Stimulated activated CD4-positive, alpha-beta T cell treated with anti-CD3 and anti-CD28 coated beads, Interleukin-4, amount 100 ng/mL, for 4 hours (primary cell): ENCODE measurements at places on chromosomes 4 and X.

- DNase-seq: peak; percentile 22
Observed at GRCh38 chr4:153222707-153223426, 18.6 kb downstream of the TRIM2 start.

DNA sequence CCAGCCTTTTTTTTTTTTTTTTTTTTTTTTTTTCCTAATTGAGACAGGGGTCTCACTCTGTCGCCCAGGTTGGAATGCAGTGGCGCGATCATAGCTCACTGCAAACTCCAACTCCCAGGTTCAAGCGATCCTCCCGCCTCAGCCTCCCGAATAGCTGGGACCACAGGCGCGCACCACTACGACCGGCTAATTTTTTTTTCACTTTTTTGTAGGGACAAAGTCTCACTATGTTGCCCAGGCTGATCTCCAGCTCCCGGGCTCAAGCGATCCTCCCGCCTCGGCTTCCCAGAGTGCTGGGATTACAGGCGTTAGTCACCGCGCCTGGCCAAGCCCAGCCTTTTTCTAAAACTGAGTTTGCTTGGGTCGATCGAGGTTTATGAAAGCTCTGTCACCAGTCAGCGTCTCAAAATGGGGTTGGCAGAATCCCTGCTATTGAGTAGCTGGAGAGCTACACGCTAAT lies 1.3 kb upstream of the OTUD5 start:
- DNase-seq: no peak

- no peak for DNase-seq
Observed at GRCh38 chrX:149370097-149370496, 135.0 kb downstream of the IDS start.

DNA sequence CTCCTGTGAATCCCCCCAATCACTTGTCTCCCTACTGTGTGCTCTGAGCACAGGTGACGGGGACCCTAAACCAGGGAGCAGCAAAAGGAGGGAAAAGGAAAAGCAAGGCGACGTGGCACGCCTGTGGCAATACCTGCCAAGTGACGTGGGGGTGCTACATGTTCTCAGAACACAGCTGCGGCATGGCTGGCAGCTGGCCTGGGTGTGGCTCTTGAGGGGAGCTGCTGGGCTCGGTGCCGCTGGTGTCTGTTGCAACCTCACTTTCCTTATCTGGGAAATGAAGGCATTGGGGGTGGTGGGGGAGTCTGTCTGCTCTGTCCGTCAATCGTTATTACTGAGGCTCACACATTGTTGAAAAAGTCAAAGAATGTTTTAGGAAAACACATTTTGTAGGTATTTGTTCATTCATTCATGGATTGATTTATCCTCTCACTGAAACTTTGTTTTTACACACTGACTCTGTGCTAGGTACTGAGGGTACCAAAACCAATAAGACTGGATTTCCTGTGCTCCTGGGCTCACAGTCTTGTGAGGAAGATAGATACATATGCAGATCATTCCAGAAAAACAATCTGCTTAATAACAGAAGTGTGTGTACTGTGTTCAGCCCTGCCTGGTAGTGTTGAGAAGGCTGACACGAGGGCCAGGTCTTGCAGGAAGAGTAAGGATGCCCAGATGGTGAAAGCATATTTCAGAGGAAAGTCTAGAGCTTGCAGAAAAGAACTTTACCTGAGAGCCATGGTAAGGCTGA lies 217.6 kb downstream of the PTTG2 start:
- peak; percentile 39 for DNase-seq

DNA sequence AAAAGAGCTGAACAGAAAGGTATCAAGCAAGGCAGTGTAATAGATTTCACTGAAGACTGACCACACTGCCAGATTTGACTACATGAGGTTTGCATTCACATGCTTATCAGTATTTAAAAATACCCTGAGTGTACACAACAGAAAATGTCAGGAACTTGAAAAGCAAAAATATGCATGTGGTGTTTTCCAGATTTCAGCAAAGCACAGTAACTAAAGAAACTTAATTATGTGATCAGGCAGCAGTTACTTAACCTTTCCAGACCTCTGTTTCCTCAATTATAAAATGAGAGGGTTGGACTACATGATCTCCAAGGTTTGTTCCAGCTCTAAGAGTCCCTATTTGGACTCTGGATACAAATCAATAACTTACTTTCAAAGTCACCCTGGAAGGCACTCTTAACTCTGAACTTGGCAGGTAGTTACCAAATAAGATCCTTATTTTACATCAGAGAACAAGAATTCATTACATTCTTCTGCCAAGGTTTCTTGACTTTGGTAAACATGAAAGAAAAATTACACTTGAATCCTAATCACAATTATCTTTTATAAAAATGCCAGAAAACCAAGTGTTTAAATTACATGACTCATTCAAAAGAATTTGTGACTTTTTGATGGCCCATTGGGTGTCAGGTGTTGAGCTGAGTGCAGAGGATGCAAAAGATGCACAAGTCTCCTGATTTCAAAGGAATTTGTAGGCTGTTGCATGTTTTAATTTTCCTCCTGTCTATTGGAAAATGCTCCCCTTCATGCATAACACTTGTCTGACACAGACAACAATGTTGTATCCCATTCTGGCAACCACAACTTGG lies 241.6 kb downstream of the MGST2 start:
- DNase-seq: no peak

DNA sequence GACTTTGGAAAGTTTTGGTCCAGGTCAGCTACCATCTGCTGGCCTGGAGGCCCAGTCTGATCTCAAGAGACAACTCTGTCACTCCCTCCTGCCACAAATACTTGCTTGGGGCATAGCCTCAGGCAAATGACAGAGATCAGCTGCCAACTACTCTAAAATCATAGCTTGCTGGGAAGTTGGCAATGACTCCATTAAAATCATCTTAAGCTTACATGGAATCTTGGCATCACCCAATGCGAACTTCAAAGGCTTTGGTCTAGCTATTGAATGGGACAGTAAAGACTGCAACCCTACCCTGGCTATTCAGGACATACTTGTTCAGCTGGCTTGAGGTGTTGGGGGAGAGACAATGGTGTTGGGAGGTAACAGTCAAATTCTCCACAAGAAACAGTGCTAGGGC lies 7.0 kb upstream of the USO1 start:
- no peak for DNase-seq

DNA sequence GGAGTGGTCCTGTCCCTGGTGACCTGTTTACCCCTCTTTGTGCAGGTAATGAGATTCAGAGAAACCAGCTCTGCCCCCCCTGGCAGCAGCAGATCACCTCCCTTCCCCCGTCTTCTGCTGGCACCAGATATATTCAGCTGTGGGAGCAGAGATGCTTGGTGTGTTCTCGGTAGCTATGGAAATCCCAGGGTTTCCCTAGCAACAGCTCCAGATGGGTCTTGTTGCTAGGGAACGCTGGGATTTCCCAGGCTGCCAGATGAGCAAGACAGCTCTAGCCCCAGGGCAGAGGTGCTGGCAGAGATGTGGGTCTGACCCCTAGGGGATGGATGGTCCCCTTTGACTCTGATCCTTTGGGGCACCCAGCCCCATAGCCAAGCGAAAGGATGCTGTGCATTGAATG lies 20.2 kb downstream of the CETN2 start:
- DNase-seq: no peak

- no peak for DNase-seq
Observed at GRCh38 chrX:115689931-115690330, 129.0 kb downstream of the PLS3 start.

GRCh38 chr4:7781993-7782392 lies 157.7 kb downstream of the AFAP1 start:
- DNase-seq: no peak

- DNase-seq: no peak
Observed at GRCh38 chr4:119313237-119313636, 8.7 kb downstream of the FABP2 start.

GRCh38 chrX:26631385-26631784 lies 415.4 kb downstream of the MAGEB5 start:
- DNase-seq: no peak
